Osteocyte (in vitro differentiated cells): ENCODE measurements at places on chromosomes 5 and 9. TPM values are rescaled to one million over a fixed set of nuclear protein-coding genes. Genes with fewer than 3 reads are reported as not detected.

GRCh38 chr9:18002718-18003438 lies 424.0 kb downstream of the SH3GL2 start:
- no peaks in the 10 kb centered on the region for H3K27me3 ChIP-seq
- H3K4me1 ChIP-seq = no peaks in the 10 kb centered on the region
- H3K27ac ChIP-seq = no peak overlapping the region
- DNase-seq = no peak
- no peaks in the 10 kb centered on the region for H3K36me3 ChIP-seq
- H3K4me3 ChIP-seq = no peak overlapping the region

GRCh38 chr5:1019001-1019905 lies 10.7 kb downstream of the NKD2 start:
- peaks cover 19% of the 10 kb centered on the region for H3K27me3 ChIP-seq
- H3K36me3 ChIP-seq = no peaks in the 10 kb centered on the region
- no peaks in the 10 kb centered on the region for H3K4me1 ChIP-seq
- H3K27ac ChIP-seq = no peak overlapping the region

DNA sequence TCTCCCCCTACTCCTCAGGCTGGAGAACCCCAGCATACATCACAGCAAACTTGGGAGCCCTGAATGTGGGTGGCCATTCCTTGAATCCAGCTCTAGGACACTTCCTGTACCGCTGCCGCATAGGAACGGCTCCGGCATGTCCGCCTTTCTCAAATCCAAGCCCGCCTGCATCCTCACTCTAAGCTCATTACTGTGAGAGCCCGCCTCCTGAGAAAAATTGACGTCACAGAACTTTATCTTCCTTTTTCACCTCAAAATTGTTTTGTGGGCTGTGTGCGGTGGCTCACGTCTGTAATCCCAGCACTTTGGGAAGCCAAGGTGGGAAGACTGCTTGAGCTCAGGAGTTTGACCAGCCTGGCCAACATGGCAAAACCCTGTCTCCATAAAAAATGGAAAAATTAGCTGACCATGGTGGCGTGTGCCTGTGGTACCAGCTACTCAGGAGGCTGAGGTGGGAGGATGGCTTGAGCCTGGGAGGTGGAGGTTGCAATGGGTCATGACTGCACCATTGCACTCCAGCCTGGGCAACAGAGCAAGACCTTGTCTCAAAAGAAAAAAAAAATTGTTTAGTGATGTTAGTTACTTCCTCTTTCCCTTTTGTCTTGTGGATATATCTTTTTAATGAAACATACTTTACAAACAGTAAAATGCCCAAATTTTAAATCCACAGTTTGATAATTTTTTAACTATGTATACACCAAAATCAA lies 22.8 kb downstream of the RNF44 start:
- H3K27me3 ChIP-seq = no peaks in the 10 kb centered on the region
- H3K4me1 ChIP-seq = no peaks in the 10 kb centered on the region
- H3K36me3 ChIP-seq = peaks cover 8% of the 10 kb centered on the region
- no peak overlapping the region for H3K27ac ChIP-seq

- no peaks in the 10 kb centered on the region for H3K36me3 ChIP-seq
Measured at GRCh38 chr5:154755361-154756008, at the start of gene LARP1. Gene LARP1, plus strand, starts transcription at chr5:154755377. Its CDS starts 381 bp downstream, at chr5:154755758.

GRCh38 chr9:15724016-15724415 lies 171.2 kb downstream of the CCDC171 start:
- H3K27ac ChIP-seq = no peak overlapping the region
- H3K36me3 ChIP-seq = peaks cover 2% of the 10 kb centered on the region
- no peaks in the 10 kb centered on the region for H3K27me3 ChIP-seq
- H3K4me1 ChIP-seq = peaks cover 34% of the 10 kb centered on the region
- H3K4me3 ChIP-seq = no peak overlapping the region

Gene NUDT12
- 8.5 and 9.3 TPM in 2 replicates for total RNA-seq

Gene TAF11L11
- total RNA-seq = not detected in 2 replicates
